NCI-H2081 treated with DMSO at 0.1 percent for 48 hours (cell line): ENCODE measurements at places on chromosomes 7 and 10.

- DNase-seq: no peak
Observed at GRCh38 chr7:119712886-119713462, 560.0 kb upstream of the KCND2 start.

GRCh38 chr7:78863281-78863680 lies 590.2 kb downstream of the MAGI2 start:
- DNase-seq: no peak

DNA sequence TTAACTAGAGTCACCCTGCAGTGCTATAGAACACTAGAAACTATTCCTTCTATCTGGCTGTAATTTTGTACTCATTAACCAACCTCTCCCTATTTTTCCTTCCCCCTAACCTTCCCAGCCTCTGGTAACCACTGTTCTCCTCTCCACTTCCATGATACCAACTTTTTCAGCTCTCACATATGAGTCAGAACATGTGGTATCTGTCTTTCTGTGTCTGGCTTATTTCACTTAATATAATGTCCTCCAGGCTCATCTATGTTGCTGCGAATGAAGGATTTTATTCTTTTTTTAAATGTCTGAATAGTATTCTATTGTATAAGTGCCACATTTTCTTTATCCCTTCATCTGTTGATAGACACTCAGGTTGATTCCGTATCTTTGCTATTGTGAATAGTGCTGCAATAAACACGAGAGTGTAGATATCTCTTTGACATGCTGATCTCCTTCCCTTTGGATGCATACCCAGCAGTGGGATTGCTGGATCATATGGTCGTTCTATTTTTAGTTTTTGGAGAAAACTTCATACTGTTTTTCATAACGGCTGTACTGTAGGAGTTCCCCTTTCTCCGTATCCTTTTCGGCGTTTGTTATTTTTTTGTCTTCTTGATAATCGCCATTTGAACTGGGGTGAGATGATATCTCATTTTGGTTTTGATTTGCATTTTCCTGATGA lies 101.4 kb downstream of the FAM107B start:
- DNase-seq: no peak

GRCh38 chr10:125158601-125159485 lies 1.5 kb downstream of the CTBP2 start:
- DNase-seq: no peak

DNA sequence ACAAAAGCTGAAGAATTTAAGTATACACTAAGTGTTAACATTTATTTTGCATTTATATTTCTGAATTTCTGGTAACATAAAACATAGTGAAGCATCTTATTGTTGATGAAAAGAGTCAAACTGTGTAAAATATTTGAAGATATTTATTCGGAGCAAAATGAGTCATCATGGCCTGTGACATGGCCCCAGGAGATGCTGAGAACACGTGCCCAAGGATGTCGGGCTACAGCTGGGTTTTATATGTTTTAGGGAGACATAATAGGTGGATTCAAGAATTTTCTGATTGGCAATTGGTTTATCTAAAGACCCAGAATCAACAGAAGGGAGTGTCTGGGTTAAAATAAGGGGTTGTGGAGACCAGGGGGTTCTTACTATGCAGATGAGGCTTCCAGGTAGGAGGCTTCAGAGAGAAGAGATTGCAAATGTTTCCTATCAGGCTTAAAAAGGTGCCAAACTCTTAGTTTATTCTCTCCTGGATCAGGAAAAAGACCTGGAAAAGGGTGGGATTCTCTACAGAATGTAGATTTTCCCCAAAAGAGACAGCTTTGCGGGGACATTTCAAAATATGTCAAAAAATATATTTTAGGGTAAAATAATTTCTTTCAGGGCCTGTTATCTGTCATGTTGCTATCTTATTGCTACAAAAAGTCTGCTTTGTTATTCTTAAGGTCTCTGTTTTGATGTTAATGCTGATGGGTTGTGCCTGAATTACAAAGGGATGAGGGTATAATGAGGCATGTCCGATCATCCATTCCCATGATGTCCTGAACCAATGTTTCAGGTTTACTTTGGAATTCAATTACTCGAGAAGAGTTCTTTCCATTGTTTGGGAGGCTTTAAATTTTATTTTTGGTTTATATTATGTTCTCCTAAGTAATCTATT lies 74.5 kb downstream of the VWDE start:
- no peak for DNase-seq

DNA sequence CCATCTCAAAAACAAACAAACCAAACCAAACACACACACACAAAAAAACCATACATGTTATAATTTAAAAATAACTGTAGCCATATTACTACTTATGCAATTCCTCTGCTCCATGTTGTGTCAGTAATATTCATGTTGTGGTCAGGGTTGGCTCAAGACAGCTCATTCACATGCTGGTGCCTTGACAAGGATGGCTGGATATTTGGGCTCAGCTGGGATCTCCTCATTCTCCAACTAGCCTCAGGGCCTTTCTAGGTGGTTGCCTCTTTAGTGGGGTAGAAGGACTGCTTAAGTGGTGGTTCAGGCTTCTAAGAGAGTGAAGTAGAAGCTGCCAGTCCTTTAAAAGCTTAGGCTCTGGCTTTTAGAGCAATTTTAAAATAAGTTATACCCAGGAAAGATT lies 189.3 kb downstream of the ADRA2A start:
- DNase-seq: no peak

DNA sequence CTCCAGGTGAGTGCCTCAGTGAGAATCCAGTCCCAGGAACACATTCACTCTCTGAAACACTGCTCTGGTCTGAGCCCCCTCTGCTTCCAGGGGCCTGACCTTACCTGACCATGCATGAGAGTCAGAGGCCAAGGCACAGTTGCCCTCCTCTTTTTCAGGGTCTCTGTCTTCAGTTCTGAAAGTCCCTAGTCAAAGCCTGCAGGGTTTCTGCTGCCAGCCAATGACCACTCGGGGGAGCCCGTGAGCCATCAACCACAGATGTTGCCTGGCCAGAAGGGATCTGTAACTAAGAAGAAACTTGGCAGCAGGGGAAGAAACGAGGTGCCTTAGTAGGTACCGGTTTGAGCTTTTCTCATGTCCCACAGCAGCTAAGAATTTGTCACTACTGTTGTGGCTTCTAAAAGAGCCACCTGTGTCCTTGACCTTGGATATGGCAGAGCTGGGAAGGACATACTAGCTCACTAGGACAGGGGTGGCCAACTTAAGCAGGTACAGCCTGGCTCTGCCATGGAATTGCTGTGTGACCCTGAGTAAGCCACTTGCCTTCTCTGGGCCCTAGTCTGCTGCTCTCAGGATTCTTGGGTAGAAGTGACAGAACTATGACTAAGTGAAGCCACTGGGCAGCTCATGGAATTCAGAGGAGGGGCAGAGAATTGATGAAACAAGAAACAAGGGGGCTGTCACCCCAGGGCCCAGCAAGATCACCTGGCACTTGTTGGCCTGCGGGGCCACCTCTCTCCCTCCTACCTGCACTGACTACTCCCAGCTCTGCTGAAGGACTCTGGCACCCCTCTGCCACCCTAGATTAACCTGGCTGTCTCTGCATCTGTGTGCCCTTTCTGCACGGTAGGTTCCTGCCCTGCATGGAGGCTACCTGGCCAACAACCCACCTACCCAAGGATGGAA lies 83.8 kb upstream of the GPR26 start:
- DNase-seq: no peak

DNA sequence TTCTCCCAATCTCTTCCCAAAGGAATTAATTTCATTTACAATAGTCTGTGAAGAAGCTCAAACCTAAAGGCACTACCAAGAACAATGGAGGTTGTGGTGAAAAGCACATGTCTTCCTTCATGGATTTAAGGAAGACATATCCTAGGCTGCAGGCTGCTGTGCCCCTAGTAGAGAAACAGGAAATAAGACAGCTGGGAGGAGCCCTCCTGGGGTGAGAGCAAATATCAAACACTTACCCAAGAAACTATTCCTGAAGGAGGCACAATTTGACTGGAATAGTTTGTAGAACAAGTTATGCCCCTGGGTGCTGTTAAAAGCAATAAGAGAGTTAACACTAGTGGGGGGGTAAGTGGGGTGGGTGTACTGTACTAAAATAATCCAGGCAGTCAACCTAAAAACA lies 30.1 kb downstream of the PDZD8 start:
- no peak for DNase-seq

- no peak for DNase-seq
Observed at GRCh38 chr7:135253851-135254771, 20.5 kb downstream of the STRA8 start.

GRCh38 chr10:1545524-1545923 lies 191.8 kb downstream of the ADARB2 start:
- DNase-seq: no peak

DNA sequence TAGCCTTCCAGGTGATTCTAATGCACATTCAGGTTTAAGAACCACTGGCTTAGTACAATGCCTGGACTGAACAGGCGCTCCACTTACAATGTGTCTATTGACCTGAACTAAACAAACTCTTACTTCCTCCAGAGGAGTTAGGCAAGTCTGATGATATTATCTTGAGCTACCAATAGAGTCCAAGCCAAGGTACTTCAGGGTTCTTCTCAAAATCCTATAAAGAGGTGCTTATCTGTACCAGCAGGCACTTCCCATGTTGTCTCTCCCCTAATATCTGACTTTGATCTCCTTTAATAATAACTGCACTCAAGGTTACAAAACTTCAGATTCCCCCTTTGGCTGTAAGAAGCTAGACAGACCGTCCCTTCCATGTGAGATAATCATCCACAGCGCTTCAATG lies 157.0 kb upstream of the SVIL start:
- DNase-seq: no peak

DNA sequence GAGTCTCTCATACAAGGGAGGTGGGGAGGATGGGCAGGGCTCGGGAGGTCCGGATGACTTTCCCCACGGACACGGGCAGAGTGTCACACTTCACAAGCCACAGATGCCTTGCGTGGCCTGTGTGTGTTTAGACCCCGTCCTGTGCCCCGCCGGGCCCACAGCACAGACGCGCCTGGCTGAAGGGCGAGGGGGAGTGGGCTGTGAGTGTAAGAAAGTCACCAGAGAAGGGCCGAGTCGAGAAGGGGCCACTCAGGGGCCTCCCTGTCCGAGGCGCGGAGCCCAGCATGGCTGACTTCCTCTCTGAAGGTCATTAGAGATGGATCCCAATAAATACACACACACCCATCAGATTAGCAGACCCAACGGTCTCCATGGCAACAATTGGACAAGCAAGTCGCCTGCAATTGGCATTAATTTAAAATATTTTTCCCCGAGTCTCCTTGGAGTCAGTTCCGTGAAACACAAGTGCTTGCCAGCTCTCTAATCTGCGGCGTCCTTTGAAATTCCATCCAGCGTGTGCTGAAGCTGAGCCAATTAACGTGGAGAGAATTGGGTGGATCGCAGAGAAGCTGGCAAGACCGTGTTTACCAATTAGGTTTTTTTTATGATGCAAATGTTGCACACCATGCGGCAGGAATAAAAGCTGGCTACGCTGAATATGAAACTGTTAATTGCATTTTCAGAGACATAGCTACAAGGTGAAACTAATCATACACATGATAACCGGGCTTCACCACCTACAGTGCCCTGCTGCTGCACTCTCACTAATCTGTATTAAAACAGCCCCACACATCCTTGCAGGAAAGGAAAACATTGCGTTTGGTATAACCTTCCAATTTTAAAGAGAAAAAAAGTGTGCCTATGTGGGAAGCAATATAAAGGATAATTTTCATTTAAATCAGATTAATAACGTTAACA lies 571.2 kb downstream of the PTPRN2 start:
- DNase-seq: peak; percentile 67

GRCh38 chr10:123855008-123855684 lies 36.5 kb downstream of the CPXM2 start:
- no peak for DNase-seq

DNA sequence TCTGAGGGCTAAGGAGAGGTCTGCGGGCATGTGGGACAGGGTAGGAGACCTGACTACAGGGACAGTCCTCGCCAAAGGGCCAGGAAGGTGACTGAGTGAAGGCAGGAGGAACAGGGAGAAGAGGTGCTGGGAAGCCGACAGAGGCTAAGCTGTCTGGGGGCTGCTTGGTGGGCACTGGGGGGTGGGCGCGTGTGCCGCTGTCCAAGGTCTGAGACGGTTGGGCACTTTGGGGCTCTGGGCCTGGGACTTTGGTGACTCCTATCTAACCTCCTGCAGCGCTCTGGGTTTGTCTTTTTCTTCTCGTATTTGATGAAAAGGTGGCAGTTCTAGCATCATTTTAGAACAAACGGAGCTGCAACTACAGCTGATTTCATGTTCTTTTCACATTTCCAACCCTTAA lies 141.5 kb downstream of the C10orf105 start:
- no peak for DNase-seq

- no peak for DNase-seq
Observed at GRCh38 chr7:88268051-88268450, 38.6 kb downstream of the STEAP4 start.

DNA sequence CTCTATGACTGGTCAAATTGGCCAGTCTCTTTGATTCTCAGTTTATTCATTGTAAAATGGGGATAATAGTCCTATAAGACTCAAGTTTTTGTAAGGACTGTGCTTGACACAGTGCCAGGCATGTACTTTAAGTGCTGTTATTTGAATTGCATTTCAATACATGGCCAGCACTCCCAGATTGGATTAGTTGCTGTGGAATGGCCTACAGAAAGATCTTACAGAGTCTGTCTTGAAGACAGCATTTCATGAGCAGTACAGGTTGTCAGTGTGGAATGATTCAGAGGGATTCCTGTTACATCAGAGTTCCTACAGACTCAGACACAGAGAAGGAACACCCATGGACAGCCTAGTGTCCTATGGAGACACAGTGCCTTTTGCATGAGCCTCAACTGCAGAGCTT lies 238.1 kb upstream of the BMPER start:
- DNase-seq: no peak

DNA sequence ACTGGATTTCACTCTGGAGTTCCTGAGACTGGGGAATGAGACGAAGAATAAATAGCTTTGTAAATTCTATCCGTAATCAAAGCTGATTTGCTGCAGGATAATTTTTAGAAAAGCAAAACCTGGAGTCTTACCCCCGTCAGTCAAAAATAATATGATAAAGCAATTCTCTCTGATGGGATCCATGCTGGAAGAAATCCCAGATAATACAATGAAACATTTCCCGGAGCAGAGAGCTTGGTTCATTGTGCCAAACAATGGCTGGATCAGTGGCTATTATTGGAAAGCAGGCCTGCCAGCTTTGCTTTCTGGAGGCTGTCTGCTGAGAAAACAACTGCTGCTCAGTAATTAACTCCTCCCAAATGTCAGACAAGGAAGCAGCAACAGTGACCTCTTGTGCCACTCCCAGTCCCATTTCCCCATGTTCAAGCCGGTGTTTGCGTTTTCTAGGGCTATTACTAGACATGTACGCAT lies 609.4 kb upstream of the PCDH15 start:
- peak; percentile 56 for DNase-seq

- DNase-seq: no peak
Observed at GRCh38 chr7:55545496-55545895, 26.8 kb downstream of the VOPP1 start.

GRCh38 chr10:80276335-80276734 lies 13.1 kb downstream of the MAT1A start:
- no peak for DNase-seq

GRCh38 chr10:132397036-132397541 lies at the start of gene PWWP2B:
PWWP2B (plus strand) TSS chr10:132397200; CDS start chr10:132397227, 27 bp downstream.
- DNase-seq: no peak

DNA sequence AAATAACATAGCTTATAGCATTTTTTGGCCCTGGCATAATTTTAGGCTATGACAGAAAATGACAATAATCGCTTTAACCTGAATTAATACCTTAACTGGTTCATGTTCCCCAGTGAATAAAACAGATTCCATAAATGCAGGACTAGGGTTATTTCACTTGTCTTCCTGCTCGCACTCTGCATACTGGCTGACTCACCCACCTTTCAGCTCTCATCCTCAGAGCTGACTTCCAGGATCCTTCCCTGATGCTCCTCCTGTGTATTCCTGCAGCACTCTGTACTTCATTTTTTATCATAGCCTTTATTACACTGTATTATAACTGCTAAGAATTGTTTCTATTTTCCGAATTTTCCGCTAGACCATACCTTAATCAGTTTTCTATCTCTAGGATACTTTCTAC lies 123.7 kb downstream of the AVL9 start:
- DNase-seq: no peak
